Right hindlimb (tissue), 1 donor: ENCODE measurements at places on chromosomes 3 and 15.

- no peak for DNase-seq
Observed at GRCh38 chr3:62462104-62462762, 88.9 kb upstream of the FEZF2 start.

- no peak for DNase-seq
Observed at GRCh38 chr3:189212681-189213080, 40.9 kb downstream of the TPRG1 start.

DNA sequence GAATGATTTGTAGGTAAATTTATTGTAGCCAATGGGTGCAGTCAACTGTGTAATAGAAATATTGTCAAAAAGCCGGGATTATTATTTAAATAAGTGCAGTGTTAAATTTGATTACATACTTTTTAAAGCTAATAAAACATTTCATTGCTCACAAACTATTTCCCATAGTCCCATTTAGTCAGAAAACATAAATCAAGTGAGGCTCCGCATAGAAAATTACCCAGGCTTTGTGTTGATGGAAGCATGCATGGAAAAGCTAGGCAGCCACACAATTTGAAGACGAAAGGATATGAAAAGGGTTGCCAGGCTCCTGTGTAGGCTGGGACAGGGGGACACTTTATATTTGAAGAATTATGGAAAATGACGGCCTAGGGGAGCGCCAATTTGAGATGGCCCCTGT is 82.3 kb downstream of the LRTM1 start:
- DNase-seq: no peak

- DNase-seq: no peak
Observed at GRCh38 chr15:55884223-55884622, 109.2 kb downstream of the NEDD4 start.
